ENCODE measurements at places on chromosomes 6 and 20.

DNA sequence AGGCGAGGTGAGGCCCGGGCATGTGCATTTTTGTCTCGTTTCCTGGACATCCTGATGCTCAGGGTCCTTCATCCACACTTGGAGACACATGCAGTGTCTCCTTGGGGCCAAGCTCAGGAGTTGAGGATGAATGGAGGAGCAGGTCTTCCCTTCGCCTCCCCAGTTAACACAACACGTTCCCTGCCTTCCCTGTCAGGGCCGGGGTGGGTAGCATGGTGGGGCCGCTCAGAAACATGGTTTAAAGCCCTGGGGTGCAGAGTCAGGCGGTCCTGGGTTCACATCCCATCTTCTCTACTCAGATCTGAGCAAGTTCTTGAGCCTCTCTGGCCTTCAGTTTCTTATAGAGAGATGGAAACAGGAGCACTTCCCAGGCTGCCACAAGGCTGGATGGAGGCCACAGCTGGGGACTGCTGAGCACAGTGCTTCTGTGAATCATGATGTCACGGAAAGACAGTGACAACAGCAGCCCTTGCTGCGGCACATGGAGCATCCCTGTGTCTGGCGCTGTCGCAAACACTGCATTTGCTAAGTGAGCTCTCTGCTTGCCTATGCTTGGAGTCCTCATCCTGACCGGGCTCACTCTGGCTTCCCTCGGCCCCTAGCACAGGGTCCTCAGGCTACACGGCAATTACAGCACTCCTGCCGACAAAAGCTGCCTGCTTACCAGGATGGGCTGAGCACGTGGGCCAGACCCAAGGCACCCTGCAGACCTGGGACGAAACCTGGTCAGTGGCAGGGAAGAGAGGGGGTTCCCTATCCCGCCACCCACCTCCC, 45.6 kb upstream of the STX16 start:
- DNase-seq = no peak

DNA sequence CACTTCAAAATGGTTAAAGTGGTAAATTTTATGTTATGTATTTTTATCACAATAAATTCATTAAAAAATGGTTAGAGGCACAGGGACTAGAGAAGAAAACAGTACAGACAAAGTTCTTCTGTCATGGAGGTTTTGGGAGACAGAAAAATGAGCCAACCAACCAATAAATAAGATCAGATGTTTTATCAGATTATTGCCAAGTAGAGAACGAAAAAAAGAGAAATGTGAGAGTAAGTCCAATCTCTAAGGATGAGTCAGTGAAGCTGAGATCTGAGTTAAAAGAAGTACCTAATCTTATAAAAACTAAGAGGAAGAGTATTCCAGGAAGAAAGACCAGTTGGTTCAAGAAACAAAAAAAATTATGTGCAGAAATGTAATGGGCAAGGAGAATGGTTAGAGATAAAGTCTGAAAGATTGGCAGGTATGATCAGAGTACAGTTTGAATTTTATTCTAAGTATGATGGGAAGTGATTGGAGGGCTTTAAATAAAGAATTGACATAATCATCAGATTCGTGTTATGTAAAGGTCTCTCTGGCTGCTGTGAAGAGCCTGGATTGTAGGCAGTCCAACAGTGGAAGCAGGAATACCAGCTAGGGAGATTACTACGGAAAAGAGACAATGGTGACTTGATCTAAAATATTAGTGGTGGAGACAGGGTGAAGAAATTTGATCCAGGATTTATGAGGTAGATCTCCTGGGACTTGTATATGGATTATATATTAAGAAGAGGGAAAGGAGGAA, 79.6 kb downstream of the RCAN2 start:
- DNase-seq = no peak

- no peak for DNase-seq
Measured at GRCh38 chr6:30042476-30042875, 18.6 kb upstream of the POLR1H start.

- no peak for DNase-seq
Measured at GRCh38 chr6:13177664-13178063, 150.7 kb downstream of the TBC1D7 start.

DNA sequence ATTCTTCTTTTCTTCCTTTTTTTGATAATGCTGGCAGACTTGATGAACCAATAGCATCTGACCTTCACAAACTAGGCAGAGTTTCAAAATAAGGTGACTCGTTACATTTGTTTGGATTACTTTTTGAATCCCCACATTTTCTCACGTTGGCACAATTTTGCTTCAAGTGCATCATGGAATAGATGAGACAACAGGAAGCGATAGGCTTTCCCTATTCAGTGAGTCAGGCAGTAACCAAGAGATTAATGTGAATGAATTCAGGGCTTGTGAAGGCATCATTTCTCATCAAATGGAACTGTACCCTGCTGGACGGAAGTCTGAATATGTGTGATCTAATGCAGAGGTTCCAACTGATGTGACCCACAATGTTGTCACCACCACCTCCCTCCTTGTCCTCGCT, 10.7 kb downstream of the RFPL4B start:
- no peak for DNase-seq

GRCh38 chr6:37221585-37222124, 35.9 kb upstream of the TBC1D22B start:
- DNase-seq = no peak

DNA sequence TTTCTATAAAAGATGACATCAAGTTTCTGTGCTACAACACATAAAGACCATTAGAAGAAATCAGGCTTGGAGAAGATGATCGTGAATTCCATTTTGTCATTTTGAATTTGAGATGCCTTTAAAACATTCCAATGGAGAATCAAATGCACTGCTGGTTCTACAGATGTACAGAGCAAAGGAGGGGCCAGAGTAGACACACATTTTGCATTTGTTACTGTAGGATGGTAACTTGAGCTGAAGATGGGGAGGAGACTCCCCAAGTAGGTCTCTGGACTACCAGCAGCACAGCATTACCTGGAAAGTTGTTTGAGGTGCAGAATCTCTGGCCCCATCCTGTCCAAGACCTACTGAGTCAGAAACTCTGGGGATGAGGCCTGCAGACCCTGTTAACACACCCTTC, 121.6 kb upstream of the RALGAPA2 start:
- no peak for DNase-seq

DNA sequence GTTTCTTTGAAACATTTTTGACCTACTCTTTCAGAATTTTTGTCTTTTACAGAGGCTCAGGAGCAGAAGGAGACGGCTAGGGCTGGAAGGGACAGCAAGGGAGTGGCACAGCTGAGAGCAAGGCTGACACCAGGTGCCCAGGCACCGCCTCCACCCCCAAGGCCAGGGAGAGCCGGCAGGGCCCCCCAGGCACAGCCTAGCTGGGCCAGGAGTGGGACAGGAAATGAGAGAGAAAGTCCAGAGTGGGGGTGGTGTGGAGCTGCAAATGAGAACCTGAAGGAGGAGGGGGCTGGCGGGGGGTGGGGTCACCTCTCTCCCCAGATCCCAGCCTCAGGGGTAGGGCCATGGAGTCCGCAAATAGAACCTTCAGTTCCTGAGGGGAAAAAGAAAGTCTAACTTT, 236.7 kb downstream of the CDC5L start:
- no peak for DNase-seq

- DNase-seq = no peak
Measured at GRCh38 chr6:45094831-45095230, 233.3 kb upstream of the RUNX2 start.

DNA sequence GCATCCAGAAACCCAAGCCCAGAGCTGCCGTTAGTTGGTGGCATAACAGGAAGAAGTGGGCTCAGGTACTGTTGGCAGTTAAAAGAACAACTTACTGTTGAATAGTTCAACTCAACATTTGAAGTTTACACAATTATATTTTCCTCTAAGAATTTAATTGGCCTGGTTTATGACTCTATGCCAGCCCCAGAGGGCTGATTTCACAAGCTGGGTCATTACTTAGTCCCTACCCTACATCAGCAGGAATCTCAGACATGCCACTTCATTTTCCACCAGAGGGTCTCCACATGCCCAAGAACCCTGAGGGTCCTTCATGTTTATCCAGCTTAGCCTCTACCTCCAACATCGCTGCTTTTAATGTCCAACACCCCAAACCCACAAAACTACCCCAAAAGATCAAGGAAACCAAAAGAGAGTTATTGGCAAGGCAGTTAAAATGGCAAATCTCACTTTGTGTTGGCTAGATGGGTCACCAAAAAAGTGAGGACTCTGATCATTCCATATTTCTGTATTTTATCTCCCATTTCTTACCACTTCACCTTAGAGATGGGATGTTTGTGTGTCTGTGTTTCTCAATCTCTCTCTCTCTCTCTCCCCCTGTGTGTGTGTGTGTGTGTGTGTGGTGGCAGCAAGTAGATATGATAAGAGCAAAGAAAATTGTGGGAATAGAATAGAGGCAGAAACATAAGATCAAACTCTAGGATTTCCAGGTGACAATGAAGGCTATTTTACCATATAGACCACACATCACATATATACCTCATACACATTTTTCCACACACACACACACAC, 112.5 kb upstream of the TBX18 start:
- DNase-seq = no peak
